Activated CD8-positive, alpha-beta memory T cell treated with anti-CD3 and anti-CD28 coated beads for 1 hour (primary cell): ENCODE measurements at places on chromosomes 2 and 18.

GRCh38 chr2:218125626-218126080 is at the start of gene CXCR2:
Gene CXCR2, plus strand, starts transcription at chr2:218126028. Its CDS starts 8,774 bp downstream, at chr2:218134802.
- no peak for DNase-seq

DNA sequence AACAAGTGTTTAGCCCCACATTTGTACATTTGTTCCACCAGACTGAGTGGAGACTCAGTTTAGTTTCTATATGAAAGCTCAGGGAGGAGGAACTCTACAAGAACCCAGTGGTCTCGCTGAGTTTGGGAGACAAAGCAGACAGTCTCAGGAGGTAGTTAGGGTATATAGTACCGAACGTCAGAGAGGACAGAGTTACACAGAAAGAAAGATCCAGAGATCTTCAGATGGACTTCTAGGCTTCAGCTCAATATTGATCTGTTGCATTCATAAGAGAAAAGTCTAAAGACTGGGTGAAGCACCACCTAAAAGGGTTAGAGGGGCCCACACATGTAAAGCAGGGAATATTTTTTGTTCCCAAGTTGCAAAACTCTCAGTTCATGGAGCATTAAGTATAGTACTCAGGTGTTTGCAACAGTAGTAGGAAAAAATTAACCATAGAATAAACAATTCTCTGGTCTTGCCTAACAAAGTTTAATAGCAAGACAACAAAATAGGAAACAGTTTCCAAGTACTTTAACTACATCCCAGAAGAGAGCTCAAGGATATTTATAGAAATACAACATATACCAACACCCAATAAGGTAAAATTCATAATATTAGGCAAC is 4.2 kb downstream of the TFPI start:
- no peak for DNase-seq

DNA sequence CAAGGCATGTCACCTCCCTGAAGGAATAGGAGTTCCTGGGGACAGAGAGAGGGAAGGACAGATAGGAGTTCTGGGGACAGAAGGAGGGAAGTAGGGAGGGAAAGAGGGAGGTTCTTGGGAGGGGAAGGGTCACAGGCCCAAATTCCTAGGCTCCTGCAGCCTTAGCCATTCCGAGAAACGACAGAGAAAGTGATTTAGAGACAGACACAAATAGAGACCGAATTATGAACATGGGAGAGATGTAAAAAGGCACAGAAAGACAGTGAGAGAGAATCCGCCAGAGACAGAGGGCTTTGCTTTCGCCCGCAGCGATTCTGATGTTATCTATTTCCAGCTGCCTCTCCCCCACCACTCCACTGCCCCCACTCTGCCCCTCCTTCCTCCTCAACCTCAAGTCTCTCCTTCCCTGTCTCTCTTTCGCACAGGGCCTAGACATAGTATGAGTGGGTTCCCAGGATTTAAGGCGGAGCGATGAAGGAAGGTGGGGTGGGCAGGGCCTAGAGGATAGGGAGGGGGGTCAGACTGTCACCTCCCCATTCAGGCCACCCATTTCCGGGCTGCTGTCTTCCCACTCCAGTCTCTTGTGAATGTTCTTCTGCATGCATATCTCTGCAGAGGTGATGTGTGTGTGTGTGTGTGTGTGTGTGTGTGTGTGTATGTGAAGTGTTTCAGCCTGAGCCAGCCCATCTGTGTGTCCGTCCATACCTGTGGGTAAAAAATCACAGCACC is 3.3 kb upstream of the WNT6 start:
- no peak for DNase-seq

GRCh38 chr18:41266204-41266603 is 688.8 kb upstream of the PIK3C3 start:
- DNase-seq = no peak

DNA sequence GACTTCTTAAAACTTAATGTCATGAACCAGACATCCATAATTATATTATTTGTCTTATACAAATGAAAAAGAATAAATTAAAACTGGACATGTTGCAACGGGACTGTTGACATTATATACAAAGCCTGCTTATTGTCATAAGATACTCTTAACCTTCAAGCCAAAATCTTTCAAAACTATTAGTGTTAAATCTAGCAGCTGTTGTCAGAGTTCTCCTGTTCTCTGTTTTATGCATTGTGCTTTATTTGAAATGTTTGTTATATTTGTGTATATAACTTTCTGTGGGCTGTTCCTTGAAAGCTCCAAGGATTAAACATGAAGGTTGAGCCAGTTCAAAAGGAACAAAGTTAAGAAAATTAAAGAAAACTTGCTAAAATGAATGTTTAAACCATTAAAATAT is 335.5 kb upstream of the NT5C1B start:
- DNase-seq = no peak

DNA sequence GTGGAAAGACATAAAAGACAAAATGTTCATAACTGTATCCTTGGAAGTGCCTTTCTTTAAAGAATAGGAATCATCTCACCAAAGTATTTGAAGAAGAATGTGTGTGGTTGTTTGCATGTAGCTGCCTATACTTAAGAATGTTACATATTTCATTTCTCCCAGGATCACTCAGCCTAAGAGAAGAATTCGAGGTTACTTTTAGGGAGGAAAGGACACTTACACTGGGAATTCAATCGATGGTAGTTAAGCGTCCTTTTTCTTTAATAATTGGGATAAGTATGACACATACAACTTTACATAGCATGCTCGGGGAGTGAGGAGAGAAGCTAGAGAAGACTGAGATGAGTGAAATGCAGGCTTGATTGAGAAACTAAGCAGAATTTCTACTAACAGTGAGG is 22.0 kb upstream of the CYP1B1 start:
- no peak for DNase-seq

- no peak for DNase-seq
Measured at GRCh38 chr2:52269696-52270485, 1238.0 kb upstream of the NRXN1 start.

GRCh38 chr2:240990726-240991377 is 7.6 kb upstream of the SNED1 start:
- DNase-seq = no peak

DNA sequence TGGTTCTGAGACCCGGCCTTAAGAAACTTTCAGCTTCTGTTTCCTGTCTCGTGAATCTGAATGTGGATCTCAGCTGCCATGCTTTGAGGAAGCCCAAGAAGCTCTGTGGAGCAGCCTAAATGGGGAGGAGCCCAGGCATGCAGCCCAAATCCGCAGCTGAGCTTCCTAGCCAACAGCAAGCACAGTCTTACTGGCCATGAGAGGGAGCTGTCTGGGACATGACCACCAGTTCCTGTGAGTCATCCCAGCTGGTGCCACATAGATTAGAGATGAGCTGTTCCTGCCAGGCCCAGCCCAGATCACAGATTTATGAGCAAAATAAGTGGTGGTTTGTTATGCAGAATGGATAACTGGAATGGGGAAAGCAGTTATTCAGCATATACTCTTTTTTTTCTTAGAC is 224.4 kb upstream of the APCDD1 start:
- no peak for DNase-seq

- no peak for DNase-seq
Measured at GRCh38 chr18:36217348-36217747, 30.1 kb downstream of the MOCOS start.

DNA sequence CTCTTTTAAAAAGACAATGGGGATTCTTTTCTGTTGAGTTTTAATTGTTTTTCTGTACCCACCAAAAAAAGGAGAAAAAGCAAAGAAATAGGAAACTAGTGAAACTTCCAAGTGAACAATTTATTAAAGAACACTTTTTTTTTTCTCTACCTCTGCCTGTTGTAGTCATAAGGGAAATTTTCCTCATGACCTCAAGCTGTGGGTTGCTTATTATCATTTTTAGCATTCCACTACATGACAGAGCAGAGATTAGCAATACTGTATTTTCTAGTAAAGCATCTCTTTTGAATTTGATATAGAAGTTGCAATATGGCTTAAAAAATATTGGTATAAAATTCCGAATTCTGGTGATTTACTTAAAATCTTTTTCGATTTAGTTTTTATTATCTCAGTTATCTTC is 87.9 kb upstream of the LRRTM1 start:
- DNase-seq = no peak

DNA sequence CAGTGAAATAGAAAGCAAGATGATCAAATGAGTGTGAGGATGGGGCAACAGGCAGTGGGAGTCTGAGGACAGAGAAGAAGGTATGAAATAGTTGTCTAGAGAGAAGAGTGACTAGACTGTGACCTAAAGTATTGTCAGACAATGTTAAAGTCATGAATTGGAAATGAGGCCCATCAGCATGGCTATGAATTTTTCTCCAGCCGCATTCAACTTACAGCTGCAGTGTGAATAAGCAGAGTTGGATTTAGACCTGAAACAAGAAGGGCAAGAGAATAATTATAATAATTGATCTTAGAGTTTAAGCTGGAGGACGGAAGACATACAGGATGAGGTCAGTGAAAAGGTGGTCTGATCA is 4.2 kb upstream of the TSPYL6 start:
- DNase-seq = no peak

GRCh38 chr18:78244779-78245178 is 734.8 kb upstream of the SALL3 start:
- DNase-seq = no peak

DNA sequence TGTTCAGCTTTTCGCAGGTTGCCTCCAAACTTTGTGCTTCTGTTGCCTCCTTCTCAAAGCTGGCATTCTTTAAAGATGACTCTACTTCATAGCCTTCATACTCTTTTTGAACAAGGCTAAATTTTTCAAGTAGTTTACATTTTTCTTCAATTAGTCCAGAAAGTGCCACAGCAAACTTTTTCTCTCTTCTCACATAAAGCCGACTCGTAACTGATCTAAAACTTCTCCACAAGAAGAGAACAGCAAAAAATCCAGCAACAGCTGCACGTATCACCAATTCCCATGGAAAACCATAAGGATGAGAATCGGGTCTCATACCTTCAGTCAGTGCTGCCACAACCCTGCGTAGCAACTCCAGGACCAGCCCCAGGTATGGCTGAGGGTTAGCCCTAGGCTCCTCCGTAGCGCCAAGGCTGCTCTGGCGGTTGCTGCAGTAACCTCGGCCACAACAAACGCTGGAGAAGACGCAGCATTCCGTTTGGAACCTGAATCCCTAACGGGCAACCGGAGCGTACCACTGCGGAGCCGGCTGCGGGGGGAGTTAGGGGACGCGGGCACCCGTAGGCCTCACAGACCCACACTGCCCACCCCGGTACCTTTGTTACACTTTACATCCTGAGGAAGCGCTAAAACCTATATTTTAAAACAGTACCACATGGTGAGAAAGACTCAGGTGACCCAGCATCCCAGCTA is at the start of gene CTAGE1:
TSS of gene CTAGE1 (minus strand) at position 420 of the 693 bp plus-strand sequence. CDS start at position 316, 104 bp downstream.
- no peak for DNase-seq

- DNase-seq = no peak
Measured at GRCh38 chr2:83471655-83472054, 987.4 kb downstream of the SUCLG1 start.
